ENCODE measurements at places on chromosomes 2 and 18.

GRCh38 chr2:223538920-223539440 lies 63.2 kb downstream of the SCG2 start:
- no peak for DNase-seq

GRCh38 chr2:128603411-128603924 lies 284.8 kb upstream of the HS6ST1 start:
- no peak for DNase-seq

- no peak for DNase-seq
Measured at GRCh38 chr2:215660687-215661086, 224.8 kb upstream of the FN1 start.

DNA sequence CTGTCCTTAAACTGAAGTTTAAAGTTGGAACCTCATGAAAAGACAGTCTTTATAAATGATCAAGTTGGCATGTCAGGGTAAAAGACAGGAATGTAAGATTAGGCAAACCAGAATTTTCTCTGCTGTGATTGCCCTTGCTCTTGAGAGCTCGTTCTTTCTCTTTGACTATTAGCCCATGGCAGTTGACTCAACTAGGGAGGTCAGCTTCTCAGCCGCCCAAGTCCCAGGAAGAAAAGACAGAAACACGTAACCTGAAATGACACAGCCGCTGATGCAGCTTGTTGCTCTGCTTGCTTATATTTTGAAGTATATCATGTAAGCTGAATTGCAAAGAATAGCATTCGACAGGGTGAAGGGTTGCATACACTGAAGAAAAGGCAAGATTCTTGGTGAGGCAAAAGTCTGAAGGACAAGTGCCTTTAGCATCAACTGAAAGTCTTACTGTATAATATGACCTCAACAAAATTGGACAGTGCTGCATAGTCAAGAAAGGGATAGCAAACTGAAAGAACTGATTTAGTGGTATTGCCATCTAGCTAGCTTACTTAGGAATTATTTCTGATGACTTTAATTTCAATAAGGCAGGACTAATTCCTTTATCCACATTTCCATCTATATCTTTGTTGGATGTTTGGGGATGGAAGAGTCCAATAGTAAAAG lies 54.7 kb downstream of the ARHGAP15 start:
- no peak for DNase-seq

DNA sequence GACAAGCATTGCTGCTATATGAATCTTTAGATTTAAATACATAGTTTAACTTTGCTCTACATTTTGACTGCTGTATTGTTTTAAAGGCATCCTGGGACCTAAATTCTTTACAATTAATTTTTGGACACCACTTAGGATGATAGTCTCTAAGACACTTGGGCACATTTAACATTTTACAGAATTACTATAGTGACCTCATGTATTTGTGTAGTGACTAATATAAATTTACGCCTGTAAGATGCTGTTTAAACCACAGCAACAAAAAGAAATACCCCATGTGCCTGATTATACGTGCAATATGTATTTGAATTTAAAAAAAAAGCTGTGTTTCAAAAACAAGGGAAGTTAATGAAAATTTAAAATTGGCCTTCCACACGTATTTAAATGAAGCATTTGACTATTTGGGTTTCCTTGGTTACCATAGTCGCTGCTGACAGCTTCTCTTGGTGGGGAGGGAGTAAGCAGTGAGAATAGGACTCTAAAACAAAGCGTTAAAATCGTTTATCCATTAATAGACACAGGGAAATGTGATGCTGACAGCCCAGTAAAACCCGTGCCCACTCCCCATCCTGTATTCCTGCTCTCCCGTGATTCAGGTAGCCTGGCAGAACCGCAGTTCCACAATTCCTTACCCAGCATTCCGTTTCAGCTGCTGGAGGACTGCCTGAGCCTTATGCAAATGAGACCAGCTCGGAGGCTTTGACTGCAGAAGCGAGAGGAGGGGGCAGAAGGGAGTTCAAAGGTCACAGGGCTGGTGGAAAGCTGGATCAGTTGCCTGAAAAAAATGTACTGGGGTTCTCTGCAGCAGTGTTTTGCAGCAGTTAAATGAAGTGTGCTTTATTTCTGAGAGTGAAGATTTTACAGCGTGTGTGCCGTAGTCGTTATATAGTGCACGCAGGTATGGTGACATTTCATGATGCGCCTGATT lies 104.3 kb downstream of the CSRNP3 start:
- DNase-seq, result no peak

DNA sequence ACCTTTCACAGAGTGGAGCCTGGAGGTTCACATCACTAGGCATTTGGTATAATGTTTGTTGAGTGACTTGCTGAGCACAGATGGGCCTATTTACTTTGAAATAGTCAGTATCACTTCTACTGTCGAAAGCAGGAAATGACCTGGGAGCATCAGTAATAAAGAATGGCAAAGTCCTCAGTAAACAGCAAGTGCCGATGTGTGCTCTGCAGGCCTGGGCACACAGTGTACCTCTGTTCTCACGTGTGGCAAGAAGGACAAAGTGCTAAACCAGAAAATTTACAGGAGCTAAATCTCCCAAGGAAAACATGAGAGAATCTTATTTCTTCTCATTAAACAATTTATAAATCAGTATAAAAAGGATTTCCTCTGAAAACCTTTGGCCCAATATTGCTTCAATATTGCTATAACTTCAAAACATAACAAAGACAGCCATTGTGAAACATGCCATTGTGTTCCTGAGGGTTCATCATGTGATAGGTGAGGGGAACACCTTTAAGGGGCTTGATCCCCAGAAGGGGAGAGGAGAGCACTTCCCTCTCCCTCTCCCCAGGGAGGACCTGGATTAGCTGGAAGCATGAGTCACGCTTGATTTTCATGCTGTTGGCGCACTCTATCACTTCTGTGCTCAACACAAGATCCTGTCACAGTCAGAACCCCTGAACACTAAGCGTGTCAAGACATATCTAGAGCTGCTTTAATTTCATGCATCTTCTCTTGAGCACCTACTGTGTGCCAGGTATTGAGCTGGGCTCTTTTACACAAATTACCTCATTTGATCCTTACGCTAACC lies 131.5 kb upstream of the SMAD2 start:
- no peak for DNase-seq

- no peak for DNase-seq
Measured at GRCh38 chr2:157233506-157233905, 24.0 kb upstream of the GALNT5 start.

DNA sequence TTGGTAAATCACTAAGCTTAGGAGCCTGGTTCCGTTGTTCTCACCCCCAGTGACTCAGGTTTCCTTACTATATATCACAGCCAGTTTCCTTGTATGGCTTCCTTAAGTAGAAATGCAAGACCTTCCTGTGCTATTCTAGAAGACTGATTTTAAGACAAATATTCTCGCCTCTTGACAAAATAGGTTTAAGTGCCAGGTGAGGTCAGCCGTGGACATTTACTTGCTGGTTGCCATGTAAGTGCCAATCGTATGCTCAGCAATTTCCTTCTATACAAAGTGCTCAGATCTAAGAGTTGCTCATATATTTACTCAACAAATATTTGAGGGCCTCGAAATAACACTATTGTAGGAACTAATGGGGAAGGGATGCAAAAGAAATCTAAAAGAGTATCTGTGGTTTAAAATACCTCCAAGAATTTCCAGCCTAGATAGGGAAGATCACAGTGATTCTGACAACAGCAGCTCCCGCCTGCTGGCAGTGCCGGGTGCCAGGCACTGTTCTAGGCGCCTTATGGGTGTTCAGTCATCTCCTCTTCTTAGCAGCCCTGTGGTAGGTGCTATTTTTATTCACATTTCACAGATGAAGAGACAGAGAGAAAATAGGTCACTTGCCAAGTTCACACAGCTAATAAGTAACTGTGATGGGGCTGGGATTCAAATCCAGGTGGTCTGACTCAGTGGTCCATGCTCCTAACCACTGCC lies 95.3 kb upstream of the B3GNT7 start:
- no peak for DNase-seq

DNA sequence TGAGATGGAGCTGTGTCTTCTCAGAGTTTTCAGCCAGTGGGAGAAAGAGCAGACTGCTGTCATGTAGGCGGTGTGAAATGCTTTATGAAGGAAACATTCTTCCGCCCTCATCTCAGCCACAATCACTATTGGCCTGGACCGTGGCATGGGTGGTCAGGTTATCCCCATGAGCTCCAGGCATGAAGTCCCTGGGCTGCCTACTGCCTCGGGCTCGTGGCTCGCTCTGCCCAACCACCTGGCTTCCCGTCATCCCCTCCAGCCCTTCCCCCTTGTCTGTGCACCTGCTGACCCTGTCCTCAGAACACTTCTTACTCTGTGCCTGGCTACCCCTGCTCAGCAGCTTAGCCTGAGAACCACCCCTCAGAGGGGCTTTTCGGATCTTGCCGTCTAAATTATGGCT lies 15.5 kb downstream of the COLEC11 start:
- DNase-seq, result no peak

- no peak for DNase-seq
Measured at GRCh38 chr2:122112216-122113005, 357.0 kb downstream of the TSN start.

DNA sequence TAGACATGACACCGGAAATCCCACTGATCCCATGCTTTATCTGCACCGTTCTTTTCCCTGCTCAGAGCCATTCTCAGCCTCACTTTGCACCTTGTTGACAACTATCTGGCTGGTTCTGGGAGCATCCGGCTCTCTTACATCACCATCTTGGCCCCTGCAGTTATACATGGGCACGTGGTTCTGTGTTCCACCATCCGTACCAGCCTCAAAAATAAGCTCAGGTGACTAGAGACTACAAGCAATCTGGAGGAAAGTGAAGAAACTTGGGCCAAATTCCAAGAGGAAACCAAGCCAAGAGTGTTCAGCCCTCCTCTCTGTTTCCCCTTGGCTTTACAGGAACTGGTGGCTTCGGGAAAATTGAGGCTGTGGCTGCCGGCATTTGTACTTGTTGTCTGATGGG lies 244.6 kb upstream of the ACVR2A start:
- no peak for DNase-seq

DNA sequence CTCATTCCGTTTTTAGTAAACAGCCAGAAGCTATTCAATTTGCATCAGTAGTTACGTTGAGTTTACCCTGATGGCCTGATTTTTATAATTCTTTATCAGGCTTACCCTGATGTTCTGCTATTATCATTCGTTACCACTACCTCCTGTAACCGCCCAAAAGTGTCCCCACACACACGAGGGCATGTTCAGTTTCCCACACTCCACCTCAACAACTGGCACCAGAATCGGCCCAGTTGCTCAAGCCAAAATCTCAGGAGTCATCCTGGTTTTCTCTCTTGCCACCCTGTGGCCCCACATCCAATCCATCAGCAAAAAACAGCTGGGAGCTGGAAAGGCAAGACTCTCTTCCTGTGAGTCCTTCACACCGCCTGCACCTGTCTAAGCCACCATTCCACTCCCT lies 102.9 kb upstream of the RAB6C start:
- DNase-seq, result no peak

GRCh38 chr2:226873051-226873620 lies 37.3 kb downstream of the RHBDD1 start:
- peak; percentile 8 for DNase-seq

- DNase-seq, result peak; percentile 48
Measured at GRCh38 chr2:234003972-234004617, 46.4 kb upstream of the SPP2 start.

DNA sequence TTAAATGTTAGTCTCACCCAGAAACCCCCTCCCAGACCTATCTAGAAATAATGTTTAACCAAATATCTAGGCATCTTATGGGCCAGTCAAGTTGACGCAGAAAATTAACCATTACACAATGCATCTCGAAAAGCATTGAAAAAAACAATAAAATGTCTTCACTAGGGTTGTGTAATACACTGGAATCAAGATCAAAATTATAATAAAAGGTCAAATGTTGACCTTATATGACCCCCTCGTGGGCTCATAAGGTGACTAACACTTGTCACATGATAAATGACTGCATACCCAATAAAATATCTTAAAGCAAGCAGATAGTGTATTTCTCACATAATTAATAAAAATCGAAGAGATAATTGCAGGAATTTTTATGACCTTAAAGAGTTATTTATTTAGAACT lies 447.9 kb upstream of the DSEL start:
- DNase-seq, result no peak

GRCh38 chr2:156385242-156385641 lies 50.9 kb upstream of the GPD2 start:
- DNase-seq, result peak; percentile 33

DNA sequence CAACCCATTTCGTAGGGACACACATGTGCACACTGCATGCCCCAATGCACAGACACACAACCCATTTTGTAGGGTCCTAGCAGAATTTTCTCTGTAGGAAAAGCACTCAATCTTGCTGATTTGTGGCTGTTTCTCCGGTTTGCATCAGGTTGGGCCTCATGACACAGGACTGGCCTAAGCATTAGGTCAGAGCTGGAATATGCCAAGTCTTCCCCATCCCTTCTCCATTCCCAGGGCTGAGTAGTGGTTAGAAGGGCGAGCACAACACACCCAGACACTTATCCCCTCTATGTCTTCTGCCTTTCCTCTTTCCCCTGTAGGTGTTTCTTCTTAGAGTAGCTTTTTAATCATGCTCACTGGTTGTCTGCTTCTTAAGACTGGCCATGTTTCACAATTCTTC lies 295.9 kb downstream of the SOX11 start:
- no peak for DNase-seq

DNA sequence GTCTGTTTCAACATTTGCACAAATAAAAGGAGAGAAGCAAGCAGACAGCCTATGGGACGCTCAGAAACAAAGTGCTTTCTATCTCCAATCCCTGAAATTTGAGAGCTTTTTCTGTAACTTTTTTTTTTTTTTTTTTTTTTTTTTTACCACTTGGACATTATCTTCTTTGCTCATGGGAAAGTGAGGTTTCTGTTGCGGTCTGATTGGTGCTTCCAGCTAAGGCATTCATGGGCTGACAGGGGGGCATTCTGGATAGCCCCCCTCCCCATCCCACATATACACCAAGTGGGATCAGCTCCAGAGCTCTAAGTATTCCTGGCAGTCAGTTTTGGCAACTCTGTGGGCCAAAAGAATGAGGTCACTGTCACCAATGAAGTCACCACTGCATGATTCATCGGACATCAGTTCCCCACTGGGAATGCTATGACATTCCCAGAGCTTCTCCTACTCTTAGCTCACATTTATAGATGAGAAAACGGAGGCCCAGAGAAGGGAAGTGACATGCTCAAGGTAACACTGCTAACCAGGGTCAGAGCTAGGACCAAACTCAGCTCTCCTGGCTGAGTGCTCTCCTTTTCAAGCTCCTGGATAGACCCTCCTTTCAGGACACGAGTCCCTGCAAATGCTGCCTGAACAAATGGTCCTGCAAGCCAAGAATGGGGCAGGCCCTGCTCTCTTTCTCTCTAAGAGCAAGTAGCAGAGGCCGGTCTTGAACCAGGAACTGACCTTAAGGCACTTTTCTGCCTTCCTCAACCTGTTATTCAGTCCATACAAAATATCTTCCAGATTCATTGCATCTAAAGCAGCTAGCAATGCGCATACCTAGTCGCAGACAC lies 61.3 kb downstream of the TMEM247 start:
- DNase-seq, result no peak
